ENCODE measurements at places on chromosomes 13 and 19. TPM values are rescaled to one million over a fixed set of nuclear protein-coding genes. Genes with fewer than 3 reads are reported as not detected.

DNA sequence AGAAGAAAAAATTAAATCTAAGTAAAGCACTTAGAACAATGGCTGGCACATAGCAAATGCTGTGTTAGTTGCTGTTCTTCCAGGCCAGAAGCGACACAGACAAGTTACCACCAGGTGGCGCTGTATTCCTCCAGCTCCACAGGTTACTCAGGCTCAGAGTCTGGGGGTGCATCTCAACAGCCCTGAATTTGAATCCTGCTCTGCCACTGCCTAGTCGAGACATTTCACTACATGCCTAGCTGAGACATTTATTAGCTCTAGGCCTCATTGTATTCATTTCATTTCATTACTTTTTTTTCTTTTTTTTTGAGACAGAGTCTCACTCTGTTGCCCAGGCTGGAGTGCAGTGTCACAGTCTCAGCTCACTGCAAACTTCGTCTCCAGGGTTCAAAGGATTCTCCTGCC lies 16.4 kb upstream of the CYP2B6 start:
- peak; percentile 64 for DNase-seq
- H3K36me3 ChIP-seq, result no peaks in the 10 kb centered on the region
- no peaks in the 10 kb centered on the region for H3K4me1 ChIP-seq

DNA sequence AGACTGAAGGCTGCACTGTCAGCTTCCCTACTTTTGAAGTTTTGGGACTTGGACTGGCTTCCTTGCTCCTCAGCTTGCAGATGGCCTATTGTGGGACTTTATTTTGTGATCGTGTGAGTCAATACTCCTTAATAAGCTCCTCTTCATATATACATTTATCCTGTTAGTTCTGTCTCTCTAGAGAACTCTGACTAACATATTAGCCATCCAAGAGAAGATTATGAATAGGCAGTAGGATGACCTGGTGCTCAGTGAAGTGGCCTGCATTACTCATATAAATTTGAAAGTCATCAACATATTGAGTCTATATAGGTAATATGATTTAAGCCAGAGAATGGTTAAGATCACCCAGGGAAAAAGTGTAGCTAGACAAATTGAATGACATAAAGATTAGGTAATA lies 136.3 kb upstream of the UFM1 start:
- no peak for DNase-seq
- no peaks in the 10 kb centered on the region for H3K36me3 ChIP-seq
- no peaks in the 10 kb centered on the region for H3K27me3 ChIP-seq
- no peak overlapping the region for H3K27ac ChIP-seq
- H3K4me1 ChIP-seq, result no peaks in the 10 kb centered on the region
- H3K4me3 ChIP-seq, result no peak overlapping the region

Gene SIGLECL1
- total RNA-seq, result not detected

Gene ERCC2
- total RNA-seq, result 58.9 TPM

- peaks cover 21% of the 10 kb centered on the region for H3K27me3 ChIP-seq
- no peak for DNase-seq
- no peak overlapping the region for H3K4me3 ChIP-seq
- H3K4me1 ChIP-seq, result no peaks in the 10 kb centered on the region
- no peak overlapping the region for H3K27ac ChIP-seq
These were observed 54.3 kb downstream of the RUBCNL start for GRCh38 chr13:46332772-46333171.

DNA sequence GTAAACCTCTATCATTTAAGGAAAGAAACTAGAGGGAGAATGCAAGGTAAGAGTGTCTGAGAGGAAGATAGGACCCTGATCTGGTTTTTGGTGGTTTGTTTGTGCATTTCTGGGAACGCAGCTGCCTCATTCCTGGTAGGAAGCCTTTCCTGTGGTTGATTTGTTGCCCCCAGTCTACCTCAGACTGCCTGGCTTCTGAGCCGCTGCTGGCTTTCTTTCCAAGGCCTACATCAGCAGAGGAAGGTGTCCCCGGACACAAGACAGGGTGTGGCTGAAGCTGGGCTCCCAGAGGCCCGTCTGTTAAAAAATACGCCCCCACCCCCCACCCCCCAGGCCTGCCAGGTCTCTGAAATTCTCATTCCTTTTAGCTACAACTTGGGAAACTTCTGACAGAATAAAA lies 42.6 kb downstream of the C13orf42 start:
- H3K4me1 ChIP-seq, result no peaks in the 10 kb centered on the region
- no peak overlapping the region for H3K27ac ChIP-seq
- H3K27me3 ChIP-seq, result no peaks in the 10 kb centered on the region
- no peaks in the 10 kb centered on the region for H3K36me3 ChIP-seq

Gene NDUFB7
- 167 TPM for total RNA-seq

DNA sequence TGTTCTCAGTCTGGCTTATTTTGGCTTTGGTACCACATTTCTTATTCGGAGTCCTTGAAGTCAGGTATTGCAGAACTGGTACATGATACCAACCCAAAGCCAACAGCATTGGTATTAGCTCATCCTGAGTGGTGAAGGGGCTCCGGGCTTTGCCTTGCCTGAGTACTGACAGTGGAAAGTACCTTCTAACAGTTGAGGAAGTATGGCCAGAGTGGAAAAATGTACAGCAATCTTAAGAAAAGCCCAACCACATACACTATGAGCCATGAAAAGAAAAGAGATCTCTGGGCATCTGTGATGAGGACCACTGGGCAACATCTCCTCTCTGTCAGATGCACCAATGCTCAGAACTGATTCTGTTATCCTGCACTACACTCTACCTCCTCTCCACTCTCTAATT lies 8.3 kb downstream of the LCP1 start:
- peaks cover 9% of the 10 kb centered on the region for H3K27me3 ChIP-seq
- DNase-seq, result no peak
- H3K27ac ChIP-seq, result no peak overlapping the region
- no peak overlapping the region for H3K4me3 ChIP-seq
- 0 out of 2 replicates have a peak, but pooled peaks cover 3% of the 10 kb centered on the region for H3K4me1 ChIP-seq

GRCh38 chr13:98785405-98785804 lies 32.9 kb upstream of the SLC15A1 start:
- no peak overlapping the region for H3K27ac ChIP-seq
- no peak for DNase-seq
- H3K4me3 ChIP-seq, result no peak overlapping the region
- H3K4me1 ChIP-seq, result peaks cover 8% of the 10 kb centered on the region
- no peaks in the 10 kb centered on the region for H3K27me3 ChIP-seq

Gene ZSWIM4
- total RNA-seq, result 9.8 TPM

Gene PPM1N
- total RNA-seq, result 5.2 TPM

GRCh38 chr13:89375839-89376238 lies 1704.7 kb downstream of the SLITRK5 start:
- H3K4me1 ChIP-seq, result no peaks in the 10 kb centered on the region
- H3K36me3 ChIP-seq, result no peaks in the 10 kb centered on the region
- no peak overlapping the region for H3K27ac ChIP-seq
- no peak overlapping the region for H3K4me3 ChIP-seq

Gene CGB8
- total RNA-seq, result 0.34 TPM

Gene ZNF560
- not detected for total RNA-seq

GRCh38 chr19:16378291-16378889 lies 53.8 kb downstream of the KLF2 start:
- peaks cover 8% of the 10 kb centered on the region for H3K36me3 ChIP-seq
- no peaks in the 10 kb centered on the region for H3K4me1 ChIP-seq
- DNase-seq, result no peak
- no peaks in the 10 kb centered on the region for H3K27me3 ChIP-seq
- H3K4me3 ChIP-seq, result no peak overlapping the region

Gene CEACAM7
- not detected for total RNA-seq

Gene ZNF610
- not detected for total RNA-seq

DNA sequence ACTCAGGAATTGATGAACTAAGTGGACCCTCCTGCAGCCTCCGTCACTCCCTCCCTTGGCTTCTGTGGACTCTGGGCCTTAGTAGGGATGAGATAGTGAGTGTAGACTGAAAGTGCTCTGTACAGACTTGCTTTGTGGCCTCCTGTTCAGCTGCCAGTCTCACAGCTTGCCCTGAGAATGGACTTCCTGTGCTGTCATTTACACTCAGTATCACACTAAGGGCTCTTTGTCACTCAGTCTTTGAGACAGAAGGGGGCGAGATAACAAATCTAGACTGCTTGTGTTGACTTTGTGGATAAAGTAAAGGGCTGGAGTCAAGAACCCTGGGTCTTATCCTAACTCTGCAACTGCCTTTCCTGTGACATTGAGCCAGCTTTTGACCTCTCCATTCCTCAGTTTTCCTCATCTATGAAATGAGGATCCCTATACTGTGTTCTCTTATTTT lies 21.0 kb upstream of the SPRY2 start:
- no peak overlapping the region for H3K4me3 ChIP-seq
- no peak overlapping the region for H3K27ac ChIP-seq
- H3K4me1 ChIP-seq, result no peaks in the 10 kb centered on the region
- H3K36me3 ChIP-seq, result no peaks in the 10 kb centered on the region

DNA sequence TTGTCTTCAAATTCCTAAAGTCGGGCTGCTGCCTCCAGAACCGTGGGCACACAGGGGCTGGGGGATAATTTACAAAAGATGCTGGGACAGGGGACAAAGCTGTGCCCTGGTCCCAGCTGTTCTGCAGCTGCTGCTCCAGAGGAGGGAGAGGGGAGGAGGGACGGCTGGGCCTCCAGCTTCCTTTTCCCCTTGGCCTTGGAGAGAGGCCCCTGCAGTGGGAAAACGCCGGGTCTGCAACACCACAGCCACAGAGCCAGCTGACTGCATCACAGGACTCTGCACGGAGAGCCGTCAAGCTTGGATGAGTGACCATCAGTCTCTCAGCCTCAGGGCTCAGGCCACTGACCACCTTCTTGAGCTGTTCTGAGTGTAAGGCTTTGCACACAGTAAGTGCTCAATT lies 6.1 kb downstream of the DOCK6 start:
- DNase-seq, result no peak
- no peaks in the 10 kb centered on the region for H3K4me1 ChIP-seq

Gene IGFL2
- not detected for total RNA-seq

- no peaks in the 10 kb centered on the region for H3K36me3 ChIP-seq
- H3K27me3 ChIP-seq, result no peaks in the 10 kb centered on the region
- H3K27ac ChIP-seq, result no peak overlapping the region
- no peak overlapping the region for H3K4me3 ChIP-seq
These were observed 17.4 kb downstream of the FNDC3A start for GRCh38 chr13:48993150-48993549.

Gene SLITRK5
- total RNA-seq, result not detected

GRCh38 chr13:44447783-44448321 lies 74.2 kb downstream of the SERP2 start:
- no peaks in the 10 kb centered on the region for H3K36me3 ChIP-seq
- H3K4me3 ChIP-seq, result no peak overlapping the region
- H3K27me3 ChIP-seq, result no peaks in the 10 kb centered on the region
- H3K4me1 ChIP-seq, result no peaks in the 10 kb centered on the region
- no peak overlapping the region for H3K27ac ChIP-seq

- no peaks in the 10 kb centered on the region for H3K36me3 ChIP-seq
- peaks cover 11% of the 10 kb centered on the region for H3K4me1 ChIP-seq
- H3K4me3 ChIP-seq, result no peak overlapping the region
- no peak overlapping the region for H3K27ac ChIP-seq
- H3K27me3 ChIP-seq, result no peaks in the 10 kb centered on the region
These were observed 7.3 kb downstream of the IFNL3 start for GRCh38 chr19:39237200-39238184.

Gene RASIP1
- 1.9 TPM for total RNA-seq

DNA sequence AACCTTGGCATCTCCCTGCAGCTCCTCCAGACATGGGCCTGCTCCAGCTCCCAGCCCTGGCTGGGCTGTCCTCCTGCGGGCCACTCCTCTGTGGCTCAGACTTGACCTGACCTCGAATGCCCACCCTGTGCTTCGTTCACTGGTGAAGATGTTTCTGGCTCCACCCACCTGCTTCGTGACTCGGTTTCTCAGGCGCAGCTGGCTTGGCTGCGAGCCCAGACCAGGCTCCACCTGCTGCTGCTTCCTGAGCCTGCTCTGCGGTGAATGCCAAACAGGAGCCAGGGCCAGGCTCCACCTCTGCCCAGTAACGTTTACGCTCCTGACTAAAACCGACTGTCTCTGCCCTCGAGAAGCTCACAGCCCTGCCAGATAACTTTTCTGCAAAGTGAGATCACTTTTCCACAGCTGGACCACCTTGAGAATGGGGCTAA lies 8.9 kb upstream of the RSPH6A start:
- no peak overlapping the region for H3K27ac ChIP-seq
- no peak overlapping the region for H3K4me3 ChIP-seq
- no peak for DNase-seq
- no peaks in the 10 kb centered on the region for H3K27me3 ChIP-seq
- no peaks in the 10 kb centered on the region for H3K4me1 ChIP-seq

DNA sequence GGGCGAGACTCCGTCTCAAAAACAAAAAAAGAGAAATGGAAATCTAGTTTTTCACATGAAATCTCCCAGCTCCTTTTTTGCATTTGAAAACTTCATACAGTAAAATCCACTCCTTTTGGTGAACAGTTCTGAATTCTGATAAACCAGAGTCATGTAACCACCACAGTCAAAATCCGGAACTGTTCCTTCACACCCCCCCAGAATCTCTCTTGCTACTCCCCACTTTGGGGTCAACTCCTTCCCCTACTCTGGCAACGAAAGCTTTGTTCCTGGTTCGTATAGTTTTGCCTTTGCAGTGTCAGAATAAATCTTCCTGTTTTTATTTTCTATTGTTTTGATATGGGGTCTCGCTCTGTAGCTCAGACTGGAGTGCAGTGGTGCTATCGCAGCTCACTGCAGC lies 23.7 kb downstream of the RCN3 start:
- H3K36me3 ChIP-seq, result peaks cover 13% of the 10 kb centered on the region
- no peak overlapping the region for H3K27ac ChIP-seq
- H3K27me3 ChIP-seq, result no peaks in the 10 kb centered on the region

Gene DBP
- total RNA-seq, result 45.9 TPM

Gene MPV17L2
- 18.7 TPM for total RNA-seq

DNA sequence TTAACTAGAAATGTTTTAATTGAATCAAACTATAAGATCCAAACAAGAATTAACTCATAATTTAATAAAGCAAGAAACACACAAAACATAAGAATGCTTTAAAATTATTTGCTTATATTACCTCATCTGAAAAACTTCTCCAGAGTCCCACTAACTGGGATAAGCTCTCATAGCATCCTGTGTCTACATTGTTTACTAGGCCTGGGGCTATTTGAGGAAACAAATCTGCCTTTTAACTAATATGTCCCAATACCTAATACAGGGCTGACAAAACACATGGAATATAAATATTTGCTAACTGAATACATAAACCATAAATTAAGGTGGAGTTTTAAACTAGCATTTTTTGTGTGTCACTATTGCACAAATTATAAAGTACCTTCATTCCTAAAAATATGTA lies 1399.8 kb upstream of the SLC10A2 start:
- DNase-seq, result no peak
- H3K4me1 ChIP-seq, result no peaks in the 10 kb centered on the region
- no peak overlapping the region for H3K4me3 ChIP-seq
- H3K27ac ChIP-seq, result no peak overlapping the region

- no peaks in the 10 kb centered on the region for H3K27me3 ChIP-seq
- H3K36me3 ChIP-seq, result no peaks in the 10 kb centered on the region
- H3K4me3 ChIP-seq, result no peak overlapping the region
- peak overlapping the region; percentile 37 for H3K27ac ChIP-seq
- DNase-seq, result no peak
- peaks cover 66% of the 10 kb centered on the region for H3K4me1 ChIP-seq
These were observed 20.7 kb downstream of the SH3GL1 start for GRCh38 chr19:4379383-4380253.
